ENCODE measurements at places on chromosomes 13 and 19.

GRCh38 chr13:110359840-110360301 lies 52.8 kb downstream of the COL4A2 start:
- no peak for DNase-seq

- DNase-seq: no peak
Observed at GRCh38 chr19:48925240-48925843, 8.2 kb upstream of the DHDH start.

- no peak for DNase-seq
Observed at GRCh38 chr13:22193070-22193469, 522.2 kb downstream of the FGF9 start.

GRCh38 chr19:3506384-3507340 lies 551 bp downstream of the FZR1 start:
- DNase-seq: no peak

- no peak for DNase-seq
Observed at GRCh38 chr19:47313754-47314295, 4.2 kb downstream of the C5AR1 start.

- DNase-seq: no peak
Observed at GRCh38 chr13:29713839-29714238, 118.4 kb upstream of the SLC7A1 start.

- no peak for DNase-seq
Observed at GRCh38 chr13:97376981-97377380, 57.0 kb upstream of the RAP2A start.

- no peak for DNase-seq
Observed at GRCh38 chr13:39281539-39282150, 243.4 kb downstream of the NHLRC3 start.

DNA sequence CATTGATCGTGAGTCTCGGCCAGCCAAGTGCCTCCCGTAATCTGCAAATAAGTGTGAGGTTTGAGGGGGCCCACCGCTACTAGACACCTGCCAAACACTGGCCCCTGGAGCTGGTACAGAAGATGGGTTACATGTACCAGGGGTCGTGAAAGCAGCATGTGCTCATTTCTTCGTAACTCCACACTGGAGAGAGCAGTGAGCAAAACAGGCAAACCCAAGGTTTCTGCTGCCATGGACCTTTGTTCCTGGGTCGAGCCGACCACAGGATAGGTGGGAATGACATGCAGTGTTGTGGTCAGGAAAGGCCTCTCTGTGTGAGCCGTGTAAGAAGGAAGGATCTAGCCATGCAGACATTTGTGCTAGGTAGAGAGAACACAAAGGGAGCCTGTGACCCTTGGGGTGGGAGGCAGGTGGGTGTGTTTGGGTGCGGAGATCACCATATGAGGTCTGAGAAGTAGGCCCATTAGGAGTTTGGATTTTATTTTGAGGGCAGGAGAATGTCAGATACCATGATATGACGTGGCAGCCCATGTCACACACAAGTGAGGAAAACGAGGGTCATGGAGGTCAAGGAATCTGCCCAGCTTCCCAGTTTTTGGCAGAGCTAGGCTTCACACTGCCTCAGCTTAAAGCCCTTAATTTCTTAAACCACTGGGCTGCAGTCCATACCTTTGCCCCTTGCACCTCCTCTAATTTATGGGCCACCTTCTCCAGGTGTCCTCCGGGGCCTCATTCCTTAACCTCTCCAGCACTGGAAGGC lies 919 bp downstream of the GTF3A start:
- DNase-seq: no peak

GRCh38 chr13:100608906-100609305 lies 20.3 kb upstream of the GGACT start:
- no peak for DNase-seq

DNA sequence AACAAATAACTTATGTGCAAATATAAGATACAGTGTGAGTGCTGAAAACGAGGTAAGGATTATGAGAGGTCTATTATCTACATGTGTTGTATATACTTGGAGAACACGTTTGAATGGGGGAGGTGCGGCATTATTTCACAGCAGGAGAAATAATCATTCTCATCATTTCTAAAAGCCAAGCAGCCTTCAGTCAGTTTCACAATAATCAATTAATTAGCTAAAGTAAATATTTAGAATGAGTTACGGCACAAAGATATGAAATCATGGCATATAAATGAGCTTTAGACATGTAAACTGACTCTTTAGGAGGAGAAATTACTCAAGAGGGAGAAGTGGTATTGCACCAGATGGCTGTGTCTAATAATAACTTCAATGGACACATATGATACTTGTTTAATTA lies 366.6 kb downstream of the DNAJC15 start:
- DNase-seq: no peak

DNA sequence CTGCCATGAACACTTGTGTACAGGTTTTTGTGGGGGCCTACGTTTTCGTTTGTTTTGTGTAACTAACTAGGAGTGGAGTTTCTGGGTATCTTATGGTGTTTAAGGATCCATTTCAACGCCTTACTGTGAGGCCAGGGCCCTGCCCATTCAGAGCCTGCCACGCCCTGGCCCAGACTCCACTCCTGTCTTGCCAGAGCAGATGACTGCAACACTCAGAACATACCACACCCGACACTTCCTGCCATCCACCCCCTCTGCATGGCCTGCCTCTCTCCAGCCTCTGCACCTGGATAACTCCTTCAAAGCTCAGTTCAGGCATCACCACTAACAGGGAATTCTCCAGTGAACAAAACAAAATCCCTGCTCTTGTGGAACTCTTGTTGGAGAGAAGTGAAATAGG lies 43.2 kb downstream of the RGCC start:
- no peak for DNase-seq

Data from stimulated activated CD8-positive, alpha-beta memory T cell treated with anti-CD3 and anti-CD28 coated beads, Interleukin-15, amount 100 ng/mL, for 24 hours (primary cell).